ENCODE measurements at places on chromosomes 3 and 15.

DNA sequence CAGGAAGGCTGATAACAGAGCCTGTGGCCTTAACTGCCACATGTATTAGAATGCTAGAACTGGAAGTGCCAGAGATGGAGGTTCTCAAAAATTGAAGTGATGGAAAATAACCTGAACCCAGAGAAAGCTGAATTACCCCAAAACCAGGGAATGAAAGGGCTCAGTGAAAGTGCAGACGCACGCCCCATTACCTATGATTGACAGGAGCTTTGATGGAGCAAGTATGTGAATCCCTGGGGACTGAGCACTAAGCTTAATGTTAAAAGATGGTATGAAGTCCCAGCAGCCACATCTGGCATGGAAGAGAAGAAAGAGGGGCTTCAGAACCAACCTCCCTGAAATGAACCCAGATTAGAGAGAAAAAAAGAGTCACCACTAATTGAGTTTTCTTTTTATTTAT is 118.4 kb upstream of the FHIT start:
- DNase-seq = no peak

DNA sequence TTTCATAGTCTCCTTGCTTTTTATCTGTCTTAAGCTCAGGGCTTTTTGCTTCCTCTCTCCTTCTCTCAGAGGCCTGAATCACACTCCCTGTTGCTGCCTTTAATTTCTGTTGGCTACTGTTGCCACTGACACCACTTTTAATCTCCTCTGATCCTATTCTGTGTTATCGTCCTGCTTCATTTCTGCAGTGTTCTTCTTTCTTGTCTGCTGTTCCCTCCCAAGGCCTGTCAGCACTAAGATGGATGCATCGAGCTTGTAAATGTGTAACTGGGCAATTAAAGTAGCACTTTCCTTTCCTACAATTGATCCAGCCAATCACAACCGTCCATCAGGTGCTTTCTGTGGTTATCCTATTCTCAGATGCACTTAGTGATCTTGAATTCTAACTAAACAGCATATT is 71.3 kb upstream of the VEPH1 start:
- DNase-seq = no peak

GRCh38 chr3:191627064-191627463 is 166.1 kb downstream of the PYDC2 start:
- no peak for DNase-seq

DNA sequence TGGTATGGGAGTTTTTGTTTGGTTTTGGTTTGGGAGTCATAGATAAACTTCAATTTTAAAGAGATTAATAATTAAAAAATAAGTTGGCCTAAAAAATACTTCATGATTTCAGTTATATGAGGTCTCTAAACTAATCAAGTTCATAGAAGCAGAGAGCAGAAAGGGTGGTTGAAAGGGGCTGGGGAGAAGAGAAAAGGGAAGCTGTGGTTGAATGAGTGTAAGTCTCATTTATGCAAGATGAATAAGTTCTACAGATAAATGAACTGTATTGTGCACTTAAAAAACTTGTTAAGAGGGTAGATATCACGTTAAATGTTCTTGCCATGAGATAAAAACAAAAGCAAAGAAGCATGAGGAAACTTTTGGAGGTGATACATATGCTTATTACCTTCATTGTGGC is 188.7 kb downstream of the NSUN3 start:
- no peak for DNase-seq
